Activated CD4-positive, alpha-beta T cell treated with anti-CD3 and anti-CD28 coated beads, Interleukin-2, amount 10 ng/mL, durations not matched to agents 24 days and 14 days (primary cell): ENCODE measurements at places on chromosomes 3 and 15. TPM values are rescaled to one million over a fixed set of nuclear protein-coding genes. Genes with fewer than 3 reads are reported as not detected.

GOLGA8O gene
- total RNA-seq, result 1.5 and 2.2 TPM in 2 replicates

CD200R1 gene
- total RNA-seq, result 3.8 TPM in 2 replicates

CATSPER2 gene
- 8.9 and 10.0 TPM in 2 replicates for total RNA-seq

GOLGA8F gene
- total RNA-seq, result not detected in 2 replicates

FES gene
- 32.5 and 33.7 TPM in 2 replicates for total RNA-seq

LSAMP gene
- total RNA-seq, result not detected in 2 replicates

PLA1A gene
- 0.26 and 0.31 TPM in 2 replicates for total RNA-seq

KNG1 gene
- not detected in 2 replicates for total RNA-seq

LIPH gene
- not detected in 2 replicates for total RNA-seq

PIF1 gene
- 20.9 and 22.6 TPM in 2 replicates for total RNA-seq

C3orf62 gene
- total RNA-seq, result 8.0 and 9.6 TPM in 2 replicates

ROBO2 gene
- not detected in 2 replicates for total RNA-seq

NCEH1 gene
- 4.9 and 7.7 TPM in 2 replicates for total RNA-seq

CYP1A2 gene
- not detected in 2 replicates for total RNA-seq

ECE2 gene
- total RNA-seq, result not detected in 2 replicates

LIPC gene
- total RNA-seq, result 0.80 and 0.93 TPM in 2 replicates

CLSTN2 gene
- total RNA-seq, result not detected in 2 replicates

SOX14 gene
- total RNA-seq, result not detected in 2 replicates

RLBP1 gene
- not detected in 2 replicates for total RNA-seq

BFSP2 gene
- total RNA-seq, result not detected in 2 replicates

RPL39L gene
- total RNA-seq, result 10.4 and 11.7 TPM in 2 replicates

KLHL40 gene
- total RNA-seq, result not detected in 2 replicates

ALG1L2 gene
- total RNA-seq, result not detected in 2 replicates

MESP2 gene
- total RNA-seq, result 0.24 TPM in 1 of 2 replicates, not detected in the other

GOLGA6A gene
- total RNA-seq, result not detected in 2 replicates

LXN gene
- 15.1 and 16.2 TPM in 2 replicates for total RNA-seq

MINAR1 gene
- total RNA-seq, result 0.64 and 0.65 TPM in 2 replicates

SUSD5 gene
- total RNA-seq, result not detected in 2 replicates

CHDH gene
- 0.62 and 0.75 TPM in 2 replicates for total RNA-seq

CLRN1 gene
- not detected in 2 replicates for total RNA-seq

CCR1 gene
- total RNA-seq, result 5.9 and 6.7 TPM in 2 replicates

ITGB5 gene
- total RNA-seq, result 2.1 and 2.2 TPM in 2 replicates

MEIS2 gene
- not detected in 2 replicates for total RNA-seq

SLC22A14 gene
- total RNA-seq, result not detected in 2 replicates

GABRA5 gene
- not detected in 2 replicates for total RNA-seq
